ENCODE measurements at places on chromosomes 12 and 14.

DNA sequence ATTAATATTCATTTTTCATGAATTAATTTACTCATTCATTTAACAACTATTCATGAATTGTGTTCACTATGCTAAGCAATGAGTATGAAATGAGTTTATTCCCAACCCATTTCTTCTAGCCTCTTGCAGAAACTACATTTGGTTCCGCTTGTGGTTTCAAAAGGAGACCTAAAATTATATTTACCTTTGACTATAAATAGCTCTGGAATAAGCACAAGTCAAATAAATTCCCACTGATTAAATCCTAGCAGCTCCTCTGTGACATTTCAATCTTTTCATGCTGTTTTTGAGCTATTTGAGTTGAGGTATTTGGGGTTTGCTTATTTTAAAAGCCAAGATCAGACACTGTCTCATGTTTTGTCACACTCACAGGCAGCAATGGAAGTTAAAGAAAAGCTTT, 46.9 kb downstream of the DUSP6 start:
- no peak for DNase-seq

DNA sequence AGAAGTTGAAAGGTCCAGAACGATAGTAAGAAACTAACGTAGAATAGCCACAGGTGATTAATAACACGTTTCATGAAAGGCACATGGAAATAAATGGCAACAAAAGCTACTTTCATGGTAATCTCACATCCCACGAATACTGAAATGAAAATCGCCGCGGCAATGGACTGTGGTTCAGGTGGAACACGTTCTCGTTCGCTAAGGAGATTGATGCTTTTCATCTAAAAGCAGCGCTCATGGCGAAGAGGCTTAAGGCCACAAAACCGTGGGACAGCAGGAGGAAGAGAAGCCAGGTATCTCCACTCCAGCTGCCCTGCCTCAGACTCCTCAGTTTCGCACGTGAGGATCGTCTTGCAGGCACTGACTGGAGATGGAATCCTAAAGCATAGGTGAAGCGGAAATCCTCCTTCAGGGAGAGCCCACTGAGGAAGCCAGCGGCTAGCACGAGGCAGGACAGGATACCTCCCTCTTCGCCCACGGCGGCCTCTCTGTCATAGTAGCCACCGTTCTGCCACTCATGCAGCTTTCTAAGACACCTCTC, 696 bp upstream of the GPHN start:
- no peak for DNase-seq

GRCh38 chr12:75564398-75564797, 53.0 kb upstream of the KRR1 start:
- no peak for DNase-seq

DNA sequence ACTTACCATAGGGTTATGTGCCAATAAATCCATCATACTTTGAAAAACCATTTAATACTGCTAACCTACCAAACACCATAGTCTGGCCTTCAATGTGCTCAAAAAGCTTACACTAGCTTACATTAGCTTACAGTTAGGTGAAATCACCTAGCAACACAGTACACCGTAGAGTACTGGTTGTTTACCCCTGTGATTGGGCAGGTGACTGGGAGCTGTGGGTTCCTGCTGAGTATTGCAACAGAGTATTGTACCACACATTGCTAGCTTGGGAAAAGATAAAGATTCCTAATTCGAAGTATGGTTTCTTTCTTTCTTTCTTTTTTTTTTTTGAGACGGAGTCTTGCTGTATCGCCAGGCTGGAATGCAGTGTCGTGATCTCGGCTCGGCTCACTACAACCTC, 5.6 kb downstream of the ATP5MC2 start:
- DNase-seq = no peak

DNA sequence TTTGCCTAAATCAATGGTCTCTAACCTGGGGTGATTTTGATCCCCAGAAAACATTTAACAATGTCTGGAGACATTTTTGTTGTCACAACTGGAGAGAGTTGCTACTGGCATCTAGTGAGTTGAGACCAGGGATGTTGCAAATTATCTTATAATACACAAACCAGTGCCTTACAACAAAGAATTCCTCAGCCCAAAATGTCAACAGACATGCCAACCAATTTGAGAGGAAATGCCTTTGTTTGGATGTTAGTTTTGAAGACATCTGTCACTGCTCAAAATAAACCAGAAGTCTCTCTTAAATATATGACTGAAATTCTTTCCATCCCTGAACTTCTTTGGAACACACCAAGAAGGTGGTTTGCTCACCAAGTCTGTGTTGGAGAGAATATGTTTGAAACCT, 336.9 kb upstream of the ATP2B1 start:
- no peak for DNase-seq

DNA sequence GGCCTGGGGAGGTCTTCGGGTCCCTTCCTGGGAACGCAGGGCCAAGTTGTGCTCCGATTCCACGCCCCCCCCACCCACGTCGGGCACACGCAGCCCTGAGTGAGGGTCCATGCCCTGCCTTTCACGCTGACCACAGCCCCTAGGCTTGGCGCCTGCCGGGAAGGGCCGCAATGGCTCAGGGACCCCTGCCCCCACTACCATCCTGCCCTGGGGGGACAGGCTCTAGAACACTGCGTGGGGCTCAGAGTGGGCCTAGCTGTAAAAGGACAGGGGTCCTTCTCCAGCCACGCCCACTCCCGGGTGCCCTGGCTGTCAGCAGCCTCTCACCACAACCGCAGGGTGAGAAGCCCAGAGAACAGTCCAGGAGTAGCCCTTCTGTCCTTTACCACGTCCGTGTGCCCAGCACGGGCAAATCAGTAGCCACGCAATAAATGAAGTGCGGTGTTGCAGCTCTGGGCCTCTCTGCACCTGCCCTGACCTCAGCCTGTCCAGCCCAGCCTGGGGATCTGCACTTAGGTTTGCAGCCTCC, 9.4 kb upstream of the GPR68 start:
- DNase-seq = no peak

- peak; percentile 34 for DNase-seq
Observed at GRCh38 chr14:71143381-71144290, 236.4 kb downstream of the PCNX1 start.

- no peak for DNase-seq
Observed at GRCh38 chr12:15688202-15688736, 100.9 kb downstream of the EPS8 start.

GRCh38 chr12:95484524-95484923, 10.6 kb downstream of the METAP2 start:
- DNase-seq = no peak

DNA sequence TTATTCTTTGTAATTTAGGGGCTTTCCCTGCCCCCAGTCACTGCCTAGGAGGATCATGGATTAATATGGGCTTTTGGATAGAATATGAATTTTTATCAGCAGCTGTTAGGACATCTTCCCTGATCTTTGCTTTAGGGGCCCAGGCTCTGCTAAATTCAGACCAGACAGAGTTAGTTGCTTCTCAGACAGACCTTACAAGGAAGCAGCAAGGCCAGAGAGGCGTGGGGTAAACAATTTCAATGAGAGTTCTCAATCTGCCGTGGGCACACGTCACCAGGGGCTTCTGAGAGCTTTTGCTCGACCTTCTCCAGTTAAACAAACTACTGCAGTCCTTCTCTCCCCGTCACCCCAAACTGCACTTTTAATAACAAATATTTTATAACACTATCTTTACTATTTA, 27.7 kb downstream of the FGF6 start:
- DNase-seq = no peak

DNA sequence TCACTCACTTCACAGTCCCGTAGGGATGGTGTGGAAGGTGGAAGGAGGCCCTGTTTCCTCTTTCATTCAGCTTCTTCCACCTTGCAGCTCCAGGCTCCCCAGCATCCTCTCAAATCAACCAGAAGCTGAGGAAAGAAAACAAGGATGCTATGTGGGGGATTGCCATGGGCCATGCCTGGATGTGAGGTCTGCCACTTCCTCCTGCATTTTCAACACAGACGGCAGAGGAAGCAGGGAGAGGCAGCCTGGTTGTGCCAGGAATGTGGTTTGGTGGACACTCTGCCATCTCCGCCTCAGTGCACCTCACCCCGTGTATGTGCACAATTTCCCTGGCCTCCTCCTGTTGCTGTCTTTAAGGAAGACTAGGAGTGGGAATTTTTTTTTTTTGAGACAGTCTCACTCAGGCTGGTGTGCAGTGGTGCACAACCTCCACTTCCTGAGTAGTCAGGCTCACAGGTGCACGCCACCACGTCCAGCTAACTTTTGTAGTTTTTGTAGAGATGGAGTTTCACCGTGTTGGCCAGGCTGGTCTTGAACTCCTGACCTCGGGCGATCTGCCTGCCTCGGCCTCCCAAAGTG, 99.2 kb downstream of the SLC15A4 start:
- DNase-seq = no peak

DNA sequence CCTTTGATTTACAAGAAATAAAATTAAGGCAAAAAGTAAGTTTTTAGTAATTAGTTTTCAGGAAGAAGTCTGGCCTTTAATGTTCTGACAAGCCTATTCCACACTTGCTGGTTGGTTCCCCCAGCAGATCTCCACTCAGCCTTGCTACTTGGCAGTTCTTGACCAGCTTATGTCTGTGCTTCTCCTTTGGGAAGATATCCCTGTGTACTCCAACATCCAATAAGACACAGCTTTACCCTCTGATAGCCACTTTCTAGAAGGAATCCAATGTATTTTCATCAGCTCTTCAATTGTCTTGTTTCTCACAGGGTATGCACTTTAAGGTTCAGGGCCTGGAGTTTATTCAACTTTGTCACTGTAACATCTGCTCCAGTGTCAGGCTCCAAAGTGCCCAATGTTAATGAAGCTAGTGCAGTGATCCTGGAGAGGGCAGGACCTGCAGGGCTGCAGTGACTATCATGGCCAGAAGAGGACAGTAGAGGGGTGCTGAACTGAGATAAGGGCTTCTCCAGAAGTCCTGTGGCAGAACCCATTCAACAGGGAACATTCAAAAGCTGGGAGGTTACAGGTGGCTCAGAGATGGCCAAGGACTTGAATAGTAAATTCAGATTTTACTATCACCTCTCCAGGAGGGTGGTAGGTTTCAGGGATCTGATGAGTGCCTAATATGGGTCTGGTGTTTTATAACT, 22.9 kb downstream of the JKAMP start:
- peak; percentile 43 for DNase-seq

- no peak for DNase-seq
Observed at GRCh38 chr12:29376118-29376517, 4.9 kb downstream of the ERGIC2 start.

DNA sequence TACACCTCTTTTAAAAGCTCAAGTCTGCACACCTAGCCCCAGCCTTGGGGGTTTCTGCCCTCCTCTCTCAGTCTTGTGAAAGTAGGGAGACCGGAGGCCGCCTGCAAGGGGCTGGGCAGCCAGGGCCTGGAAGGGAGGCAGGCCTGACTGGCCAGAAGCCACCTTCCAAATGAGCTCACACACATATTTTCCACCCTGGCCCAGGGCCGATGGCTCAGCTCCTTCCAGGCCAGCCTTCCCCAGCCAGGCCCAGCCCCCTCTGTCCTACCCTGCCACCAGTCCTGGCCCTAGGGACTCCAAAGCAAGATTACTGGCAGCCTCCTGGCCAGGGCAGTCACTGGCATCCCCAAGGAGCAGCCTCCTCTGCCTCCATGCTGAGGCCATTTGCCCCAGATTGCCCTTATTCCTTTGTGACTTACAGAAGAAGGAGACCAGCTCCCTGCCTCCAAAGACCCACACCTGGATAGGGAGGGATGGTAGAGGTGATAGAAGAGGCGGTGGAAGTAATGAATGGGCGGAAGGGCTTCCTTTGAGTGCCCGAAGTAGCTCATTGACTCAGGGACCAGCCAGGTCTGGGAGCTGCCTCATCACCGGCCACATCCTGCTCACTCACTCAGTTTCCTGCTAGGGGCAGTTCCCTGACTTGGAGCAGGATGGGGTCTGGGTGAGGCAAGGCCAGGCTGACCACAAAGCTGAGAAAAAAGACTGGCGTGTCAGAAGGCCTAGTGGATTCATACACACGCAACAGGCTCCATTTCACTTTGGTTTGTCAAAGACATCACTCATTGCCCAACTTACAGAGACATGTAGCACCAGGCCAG, 14.8 kb downstream of the MMP14 start:
- DNase-seq = no peak

GRCh38 chr12:71702590-71702989, 16.7 kb downstream of the TMEM19 start:
- no peak for DNase-seq

DNA sequence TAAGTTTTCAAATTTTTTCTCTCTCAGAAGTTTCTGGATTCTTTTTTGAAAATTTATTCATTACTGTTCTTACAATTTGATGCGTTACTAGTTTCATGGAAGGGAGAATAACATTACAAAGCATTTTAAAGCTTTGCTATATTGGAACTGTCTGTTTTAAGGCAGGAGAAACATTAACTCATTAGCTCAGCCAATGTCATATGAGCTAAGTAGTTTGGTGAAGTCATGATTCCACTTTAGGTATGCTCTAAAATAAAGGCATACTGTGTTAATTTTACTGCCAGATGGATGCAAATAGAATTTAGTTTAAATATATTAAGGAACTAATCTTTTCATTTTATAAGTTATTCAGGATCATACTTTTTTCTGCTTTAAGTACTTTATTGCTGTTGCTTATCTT, 46.0 kb downstream of the ARID2 start:
- DNase-seq = no peak

- no peak for DNase-seq
Observed at GRCh38 chr14:52783206-52783605, 8.2 kb downstream of the GNPNAT1 start.

- DNase-seq = no peak
Observed at GRCh38 chr12:84637926-84638325, 274.7 kb downstream of the SLC6A15 start.

DNA sequence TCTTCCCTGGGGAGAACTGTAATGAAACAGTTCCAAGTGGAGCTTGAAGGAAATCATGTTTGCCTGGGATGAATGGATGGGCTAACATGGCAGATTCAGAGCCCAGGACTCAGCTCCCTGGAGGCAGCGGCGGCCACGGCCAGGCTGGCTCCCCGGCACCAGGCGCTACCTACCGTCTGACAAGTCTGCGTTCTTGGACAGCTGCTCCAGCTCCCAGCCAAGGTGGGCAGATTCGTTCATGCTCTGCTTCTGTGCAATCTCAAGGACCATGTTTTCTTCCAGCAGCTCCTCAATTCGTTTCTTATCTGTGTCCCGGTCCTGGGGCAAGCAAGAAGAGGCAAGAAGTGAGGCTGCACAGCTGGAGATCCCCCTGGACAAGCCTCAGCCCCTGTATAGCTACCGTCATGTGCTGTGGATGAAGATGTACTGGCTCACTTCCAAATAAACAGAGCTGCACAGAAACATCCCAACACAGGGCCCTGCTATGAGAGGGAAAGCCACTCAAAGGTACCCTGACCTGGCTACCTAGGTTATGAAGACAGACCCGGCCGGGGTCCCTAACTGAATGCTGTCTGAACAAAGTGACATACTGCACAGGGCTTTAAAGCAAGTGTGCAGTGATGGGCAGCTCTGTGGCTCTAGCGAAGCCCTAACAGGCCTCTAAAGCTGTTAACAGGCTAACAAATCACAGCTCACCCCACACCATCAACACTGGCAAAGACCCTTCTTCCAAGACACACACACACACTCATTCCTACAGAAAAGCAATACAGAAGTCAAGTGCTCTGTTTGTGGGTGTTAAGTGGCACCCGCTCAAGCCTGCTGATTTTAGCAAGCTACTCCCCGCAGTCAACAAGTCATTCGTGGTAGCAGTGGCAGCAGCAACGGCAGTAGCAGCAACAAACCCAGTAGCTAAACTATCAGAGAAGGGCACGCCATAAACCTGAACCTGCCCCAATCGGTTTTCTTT, 80.4 kb upstream of the GPR68 start:
- DNase-seq = no peak

GRCh38 chr12:48982397-48983080, 4.4 kb downstream of the WNT1 start:
- no peak for DNase-seq

- DNase-seq = no peak
Observed at GRCh38 chr12:2183556-2184541, 131.1 kb downstream of the CACNA1C start.
